ENCODE measurements at places on chromosomes 1 and 21.
A peak's percentile ranks its signal among the peaks of the same experiment; 100 is the strongest.

- no peak for DNase-seq
Observed at GRCh38 chr1:115310581-115311473, 27.2 kb downstream of the NGF start.

- no peak for DNase-seq
Observed at GRCh38 chr1:235266325-235266724, 61.7 kb downstream of the ARID4B start.

DNA sequence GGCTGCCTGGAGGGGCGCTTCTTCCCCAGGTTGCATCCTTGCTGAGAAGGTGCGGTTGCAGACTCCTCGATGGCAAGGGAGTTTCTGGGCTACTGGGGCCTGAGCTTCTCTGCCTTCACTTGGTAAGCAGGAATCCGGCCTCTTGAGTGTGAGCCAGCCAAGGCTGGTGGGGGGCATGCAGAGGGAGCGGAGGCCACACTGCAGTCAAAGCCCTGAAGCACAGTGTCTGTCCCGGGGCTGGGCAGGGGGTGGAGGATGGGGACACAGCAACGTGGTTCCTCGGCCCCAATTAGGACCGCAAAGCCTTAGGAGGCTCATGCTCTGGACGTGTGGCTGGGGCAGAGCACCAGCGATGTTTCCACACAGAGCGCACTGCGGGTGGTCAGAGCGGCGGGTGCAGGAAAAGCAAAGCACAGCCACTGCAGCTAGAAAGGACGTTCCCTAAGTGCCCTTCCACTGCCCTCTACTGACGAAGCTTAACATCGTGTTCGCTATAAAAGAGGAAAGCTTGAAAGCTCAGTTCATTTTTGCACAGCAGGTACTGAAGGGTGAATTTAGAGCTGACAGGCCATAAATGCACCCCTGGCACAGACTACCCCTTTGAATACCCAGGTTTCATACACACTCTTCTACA, 60.7 kb upstream of the COG2 start:
- DNase-seq, result peak; percentile 16

DNA sequence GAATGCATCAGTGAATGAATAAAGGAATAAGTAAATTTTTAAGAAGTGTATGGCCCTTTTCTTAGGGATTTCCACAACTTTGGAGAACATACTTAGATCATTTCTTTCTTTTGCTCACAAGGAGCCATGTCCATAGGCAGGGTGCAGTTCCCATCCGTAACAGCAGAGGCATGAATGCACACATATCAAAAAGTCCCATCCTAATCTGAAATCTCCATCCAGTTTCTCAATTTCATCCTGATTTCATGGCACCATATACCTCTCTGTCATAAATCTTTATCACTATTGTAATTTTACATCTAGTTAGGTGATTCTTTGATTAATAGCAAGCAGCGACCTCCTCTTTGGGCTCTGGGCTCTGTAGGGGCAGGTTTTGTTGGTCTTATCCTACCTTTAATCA, 359.2 kb downstream of the RRAGC start:
- DNase-seq, result no peak

DNA sequence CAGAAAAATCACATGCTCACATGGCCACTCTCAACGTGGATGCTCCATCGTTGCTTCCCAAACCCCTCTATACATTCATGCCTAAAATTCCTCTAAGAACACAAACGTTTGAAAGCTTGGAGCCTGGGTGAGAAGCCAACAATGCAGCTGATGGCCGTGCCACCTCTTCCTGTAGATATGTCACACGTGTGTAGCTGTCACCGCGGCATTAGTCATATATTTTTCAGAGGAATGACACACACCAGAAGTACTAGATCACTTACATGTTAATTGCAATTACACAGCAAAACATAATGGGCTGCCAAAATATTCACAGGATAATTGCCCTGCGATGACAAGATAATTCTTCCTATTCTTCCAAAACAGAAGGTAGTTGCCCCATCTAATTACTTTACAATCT, 112.7 kb upstream of the BACE2 start:
- DNase-seq, result no peak
